ENCODE measurements at places on chromosomes 5 and 9.

DNA sequence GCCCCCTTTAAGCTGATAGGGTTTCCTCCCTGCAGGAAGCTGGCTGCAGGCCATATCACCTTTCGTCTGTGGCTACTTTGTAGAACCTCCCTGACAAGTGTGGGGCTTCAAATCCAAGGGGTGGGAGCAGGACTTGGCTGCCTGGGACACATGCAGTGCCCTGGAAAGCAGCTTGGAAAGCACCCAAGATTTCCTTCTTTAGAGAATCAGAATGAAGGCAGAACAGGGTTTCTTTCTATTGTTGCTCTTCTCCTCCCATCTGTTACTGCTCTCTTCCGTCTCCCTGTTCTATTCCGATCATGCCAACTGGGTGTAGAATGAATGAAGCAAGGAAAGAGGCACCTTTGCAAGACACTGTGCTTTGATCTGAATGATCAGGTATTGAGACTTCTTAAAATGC lies 282.2 kb downstream of the MED10 start:
- no peak for DNase-seq

GRCh38 chr5:130092991-130093390 lies 188.7 kb downstream of the CHSY3 start:
- DNase-seq = no peak

GRCh38 chr5:5105531-5105930 lies 34.6 kb upstream of the ADAMTS16 start:
- DNase-seq = no peak

DNA sequence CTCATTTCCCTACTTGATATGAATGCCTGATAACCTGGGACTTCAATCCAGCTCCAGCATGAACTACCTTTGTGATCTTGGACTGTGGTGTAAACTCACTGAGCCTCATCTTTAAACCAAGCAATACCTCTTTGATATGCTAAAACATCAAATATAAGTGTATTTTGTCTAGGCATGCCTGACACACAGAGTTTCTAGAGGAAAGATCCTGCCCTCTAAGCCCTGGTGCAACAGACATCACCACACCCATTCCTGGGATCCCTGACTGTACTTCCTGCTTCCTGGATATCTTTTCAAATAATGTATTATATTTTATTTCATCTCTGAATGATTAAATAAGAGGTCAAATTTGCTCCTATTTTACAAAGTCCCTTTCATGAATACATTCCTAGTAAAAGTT lies 55.8 kb downstream of the ANXA2R start:
- no peak for DNase-seq

GRCh38 chr9:79661279-79661678 lies 89.5 kb downstream of the TLE4 start:
- no peak for DNase-seq

Measured in endothelial cell (in vitro differentiated cells).